ENCODE measurements at places on chromosomes 2 and 18.

DNA sequence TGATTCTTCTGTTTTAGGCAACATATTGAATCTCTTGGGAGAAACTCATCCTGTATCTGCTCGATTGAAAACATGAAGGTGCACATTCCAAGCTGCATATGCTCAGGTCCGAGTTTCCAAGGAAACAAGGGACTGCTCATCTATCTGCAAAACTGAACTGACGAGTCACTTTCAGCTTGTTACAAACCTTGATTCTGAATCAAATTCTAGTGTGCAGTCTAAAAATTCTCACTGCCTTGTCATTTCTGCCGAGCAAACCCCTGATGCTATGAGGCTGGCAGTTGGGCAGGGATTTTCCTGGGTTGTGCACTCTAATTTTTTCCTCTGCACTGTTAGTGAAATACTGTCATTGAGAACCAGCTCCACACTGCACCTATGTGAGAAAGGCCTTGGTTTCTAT, 101.3 kb upstream of the ETAA1 start:
- DNase-seq, result no peak

DNA sequence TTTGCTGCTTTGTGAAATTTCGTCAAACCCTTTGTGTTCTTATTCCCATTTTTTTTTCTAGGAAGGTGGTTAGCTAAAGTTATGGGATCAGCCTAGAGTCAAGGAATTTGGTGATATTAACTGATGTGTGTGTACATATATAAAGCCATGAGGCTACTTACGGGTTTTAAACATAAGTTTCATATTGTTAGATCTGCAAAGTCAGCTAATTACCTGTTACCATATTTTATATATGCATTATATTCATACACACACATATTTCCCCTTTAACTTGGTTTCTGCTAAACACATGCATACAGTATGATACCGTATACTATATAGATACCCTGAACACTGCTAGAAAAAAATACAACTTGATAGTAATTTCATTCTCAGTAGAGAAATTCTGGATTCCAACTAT, 241.0 kb downstream of the NYAP2 start:
- DNase-seq, result no peak

GRCh38 chr18:11047156-11047555, 102.2 kb downstream of the PIEZO2 start:
- DNase-seq, result no peak

- no peak for DNase-seq
Measured at GRCh38 chr2:134144651-134145050, 109.2 kb upstream of the MGAT5 start.

- peak; percentile 75 for DNase-seq
Measured at GRCh38 chr2:29281086-29281915, 166.1 kb downstream of the CLIP4 start.

DNA sequence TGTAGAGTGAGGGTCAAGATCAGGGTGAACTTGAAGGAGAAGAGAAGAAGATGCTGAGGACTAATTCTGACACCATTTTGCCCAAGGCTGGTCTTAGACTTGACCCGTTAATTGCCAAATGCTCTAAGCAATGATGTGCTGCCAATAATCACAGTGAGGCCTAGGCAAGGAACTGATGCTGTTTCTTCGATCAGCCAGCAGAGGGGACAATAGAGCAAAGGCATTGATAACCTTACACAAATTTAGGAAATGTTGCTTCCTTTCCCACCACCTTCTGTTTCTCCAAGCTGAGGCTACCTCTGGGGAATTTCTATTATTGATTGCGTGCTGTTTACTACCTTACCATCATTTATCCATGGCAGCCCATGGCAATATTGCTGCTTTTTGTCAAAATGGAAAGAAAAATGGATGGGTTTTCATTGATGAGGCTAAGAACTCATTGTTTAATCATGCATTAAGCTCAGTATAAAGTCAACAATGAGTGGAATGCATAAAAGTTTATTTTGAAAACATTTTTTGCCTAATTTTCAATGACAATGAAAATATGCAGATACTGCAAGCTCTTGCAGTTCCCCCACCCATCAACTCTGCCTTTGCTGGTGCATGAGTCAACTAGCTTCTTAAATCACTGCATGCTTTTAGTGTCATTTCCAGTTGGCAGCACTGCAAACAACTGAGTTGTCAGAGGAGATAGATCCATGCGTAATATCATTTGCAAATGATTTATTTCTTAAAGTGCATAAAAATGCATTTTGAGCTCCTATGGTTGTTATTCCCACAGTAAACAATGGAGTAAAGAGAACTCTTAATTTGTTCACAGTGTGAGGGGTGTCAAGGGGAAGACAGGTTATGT, 116.4 kb upstream of the NYAP2 start:
- no peak for DNase-seq

- DNase-seq, result no peak
Measured at GRCh38 chr18:5429681-5430080, 114.1 kb downstream of the EPB41L3 start.

GRCh38 chr2:26054598-26055348, 20.9 kb downstream of the RAB10 start:
- DNase-seq, result no peak

GRCh38 chr2:24543252-24543651, 52.2 kb downstream of the NCOA1 start:
- no peak for DNase-seq

DNA sequence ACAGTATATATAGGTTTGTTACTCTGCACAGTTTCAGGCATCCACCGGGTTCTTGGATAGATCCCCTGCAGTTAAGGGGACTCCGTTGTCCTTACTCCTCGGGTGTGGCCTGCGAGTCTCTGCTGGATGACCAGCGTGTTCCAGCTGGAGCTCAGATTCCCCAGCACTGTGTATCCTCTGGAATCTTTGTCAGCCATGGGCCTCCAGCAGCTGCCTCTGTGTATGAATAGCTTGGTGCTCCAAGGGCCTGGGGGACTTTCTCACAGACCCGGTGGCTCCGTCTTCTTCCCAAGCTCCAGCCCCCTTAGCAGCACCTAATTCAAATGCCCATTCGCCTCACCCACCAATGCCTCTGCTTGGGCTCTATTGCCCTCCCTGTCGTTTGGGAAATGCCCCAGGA, 6.3 kb downstream of the ANO7 start:
- DNase-seq, result peak; percentile 12

DNA sequence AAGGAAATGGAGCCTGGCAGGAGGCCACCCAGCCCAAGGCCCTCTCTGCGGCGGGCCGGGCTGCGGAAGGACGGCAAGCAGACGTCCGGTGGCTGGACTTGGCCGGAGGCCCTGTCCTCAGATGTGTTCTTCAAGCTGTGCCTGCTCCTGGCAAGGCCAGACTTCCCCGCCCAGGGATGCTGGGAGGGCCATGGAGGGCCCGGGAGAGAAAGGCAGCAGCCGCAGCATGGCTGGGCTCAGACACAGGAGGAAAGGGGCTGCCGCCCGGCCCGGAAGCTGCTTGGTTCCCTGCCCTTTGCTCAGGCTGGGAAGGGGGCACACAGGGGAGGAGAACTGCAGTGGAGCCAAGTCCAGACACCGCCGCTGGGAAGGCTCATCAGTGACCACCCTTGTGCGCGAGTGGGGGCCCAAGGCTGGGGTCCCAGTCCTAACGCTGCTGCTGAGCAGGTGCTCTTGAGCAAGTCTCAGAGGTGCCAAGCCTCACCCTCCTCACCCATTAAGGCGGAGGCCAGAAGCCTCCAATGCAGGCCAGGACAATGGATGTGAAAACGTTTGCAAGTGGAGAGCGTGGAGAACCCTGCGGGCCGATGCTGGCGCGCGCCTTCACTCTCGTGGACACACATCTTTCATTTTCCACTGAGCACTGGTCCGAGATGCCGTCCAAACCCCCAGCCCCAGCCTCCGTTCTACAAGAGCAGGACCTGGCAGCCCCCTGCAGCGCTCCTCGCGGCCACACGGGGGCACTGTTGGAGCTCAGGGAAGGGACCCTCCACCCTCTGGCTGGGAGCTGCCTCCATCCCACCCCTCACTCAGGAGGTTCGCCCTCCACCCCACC, 7.9 kb downstream of the CROCC2 start:
- peak; percentile 93 for DNase-seq

GRCh38 chr2:56537756-56538155, 354.0 kb downstream of the CCDC85A start:
- DNase-seq, result no peak

- no peak for DNase-seq
Measured at GRCh38 chr2:88027697-88028389, 11.5 kb upstream of the RNU2-63P start.

- no peak for DNase-seq
Measured at GRCh38 chr2:34892766-34893165, 1293.7 kb upstream of the FAM98A start.

- no peak for DNase-seq
Measured at GRCh38 chr18:55582325-55582724, 5.7 kb downstream of the TCF4 start.

- no peak for DNase-seq
Measured at GRCh38 chr2:161223139-161223732, 63.0 kb downstream of the TANK start.

GRCh38 chr2:239640676-239641578, 240.1 kb upstream of the HDAC4 start:
- no peak for DNase-seq

- DNase-seq, result peak; percentile 28
Measured at GRCh38 chr2:131521961-131522781, 5.5 kb upstream of the CCDC74A start.

- no peak for DNase-seq
Measured at GRCh38 chr2:16223161-16223840, 283.0 kb downstream of the MYCN start.

DNA sequence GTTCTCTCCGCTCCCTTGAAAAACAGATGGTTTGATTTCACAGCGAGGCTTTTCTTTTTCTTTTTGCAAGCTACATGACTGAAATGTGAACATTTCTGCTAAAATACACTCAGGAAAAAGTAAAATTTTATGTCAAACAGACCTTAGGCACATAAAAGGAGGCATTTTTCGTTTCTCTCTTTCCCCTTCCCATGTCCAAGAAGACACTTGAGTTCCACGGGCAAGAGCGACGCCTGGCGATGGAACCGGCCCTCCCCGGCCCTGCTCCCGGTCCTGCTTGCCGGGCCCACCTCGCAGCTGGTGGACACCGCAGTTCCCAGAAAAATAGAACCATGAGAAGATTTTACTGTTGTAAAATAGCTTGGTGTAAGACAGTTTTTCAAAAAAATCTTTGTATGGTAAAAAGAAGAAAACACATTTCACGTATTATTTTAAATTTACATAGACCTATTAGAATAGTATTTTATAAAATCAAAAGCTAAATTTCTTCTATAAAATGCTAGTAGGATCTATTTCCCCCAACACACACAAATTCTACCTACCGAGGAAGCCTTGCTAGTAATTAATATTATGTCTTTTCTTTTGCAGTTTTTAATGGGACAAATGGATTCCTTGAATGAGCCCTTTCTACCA, 2.3 kb upstream of the ALKAL2 start:
- peak; percentile 90 for DNase-seq

DNA sequence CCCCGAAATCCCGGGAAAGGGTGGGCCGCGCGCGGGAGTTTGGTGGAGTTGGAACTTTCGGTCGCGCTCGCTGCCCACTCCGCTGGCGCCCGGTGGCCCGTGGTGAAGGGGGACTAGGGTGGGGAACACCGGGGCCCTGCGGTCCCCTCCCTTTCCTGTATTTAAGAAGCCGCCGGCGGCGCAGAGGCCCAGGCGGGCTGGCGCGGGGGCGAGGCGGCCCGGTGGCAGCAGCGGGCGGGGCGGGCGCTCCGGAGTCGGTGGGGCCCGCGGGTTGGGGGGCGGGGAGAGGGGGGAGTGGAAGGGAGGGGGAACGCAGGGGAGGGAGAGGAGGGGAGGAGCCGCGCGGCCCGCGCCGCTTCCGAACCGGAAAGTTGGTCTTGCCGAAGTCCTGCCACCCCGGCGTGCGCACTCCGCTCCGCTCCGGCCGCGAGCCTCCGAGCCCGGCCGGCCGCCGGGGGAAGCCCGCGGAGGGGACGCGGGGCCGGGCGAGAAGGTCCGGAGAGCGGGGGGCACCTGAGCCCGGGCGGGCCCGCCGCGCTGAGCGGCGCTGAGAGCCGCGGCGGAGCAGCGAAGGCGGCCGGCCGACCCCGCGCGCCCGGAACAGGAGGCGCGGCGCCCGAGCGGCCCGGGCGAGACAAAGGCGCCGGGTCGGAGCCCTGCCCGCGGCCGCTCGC, 425 bp upstream of the SALL3 start:
- DNase-seq, result peak; percentile 66

GRCh38 chr2:18940184-18940583, 350.8 kb upstream of the NT5C1B start:
- DNase-seq, result no peak

- no peak for DNase-seq
Measured at GRCh38 chr18:14927701-14928100, 179.7 kb downstream of the ANKRD30B start.

DNA sequence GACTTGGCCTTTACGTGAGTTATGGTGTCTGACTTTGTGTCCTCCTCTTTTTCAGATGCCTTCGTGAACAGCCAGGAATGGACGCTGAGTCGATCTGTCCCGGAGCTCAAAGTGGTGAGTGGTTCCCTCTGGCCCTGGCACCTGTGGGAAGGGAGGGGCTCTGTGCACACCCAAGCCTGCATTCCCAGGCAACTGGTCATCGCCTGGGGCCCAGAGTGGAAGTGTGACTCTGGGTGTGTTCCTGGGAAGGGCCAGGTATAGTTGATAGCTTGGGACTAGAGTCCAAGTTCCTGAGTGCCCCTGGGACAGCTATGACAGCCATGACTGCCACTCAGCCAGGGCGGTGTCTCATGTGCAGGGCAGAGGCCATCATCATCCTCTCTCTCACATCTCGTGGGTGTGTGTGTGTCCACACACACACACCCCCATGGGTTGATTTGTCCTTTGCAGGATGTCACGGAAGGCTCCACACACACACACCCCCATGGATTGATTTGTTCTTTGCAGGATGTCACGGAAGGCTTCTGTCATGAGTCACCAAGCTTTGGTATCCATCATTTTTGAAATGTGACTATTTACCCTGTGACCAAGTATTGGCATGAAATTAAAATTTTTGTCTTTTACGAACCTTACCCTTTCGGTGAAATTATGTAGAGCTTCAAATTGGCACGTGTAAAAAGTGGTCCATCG, 215.4 kb downstream of the AGAP1 start:
- DNase-seq, result no peak

- no peak for DNase-seq
Measured at GRCh38 chr18:57816208-57816954, 13.3 kb upstream of the ATP8B1 start.

- no peak for DNase-seq
Measured at GRCh38 chr2:239601201-239601851, 200.5 kb upstream of the HDAC4 start.

GRCh38 chr2:214630402-214631045, 179.0 kb downstream of the BARD1 start:
- no peak for DNase-seq

GRCh38 chr18:58756148-58756547, 84.9 kb downstream of the MALT1 start:
- no peak for DNase-seq

DNA sequence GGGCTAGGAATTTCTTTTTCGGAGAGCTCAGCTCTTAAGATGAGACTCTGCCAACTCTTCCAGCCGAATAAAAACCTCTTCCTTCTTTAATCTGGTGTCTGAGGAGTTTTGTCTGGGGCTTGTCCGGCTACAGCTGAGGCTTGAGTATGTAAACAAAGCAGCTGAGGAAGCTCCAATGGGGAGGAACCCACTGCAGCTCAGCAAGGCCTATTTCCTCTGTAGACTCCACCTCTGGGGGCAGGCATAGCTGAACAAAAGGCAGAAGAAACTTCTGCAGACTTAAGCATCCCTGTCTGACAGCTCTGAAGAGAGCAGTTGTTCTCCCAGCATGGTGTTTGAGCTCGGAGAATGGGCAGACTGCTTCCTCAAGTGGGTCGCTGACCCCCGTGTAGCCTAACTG, 838.7 kb downstream of the CCDC85A start:
- no peak for DNase-seq

GRCh38 chr2:218816561-218817011, 15.0 kb downstream of the PRKAG3 start:
- DNase-seq, result no peak
